ENCODE measurements at places on chromosomes 5 and 9. TPM values are rescaled to one million over a fixed set of nuclear protein-coding genes. Genes with fewer than 3 reads are reported as not detected.

DNA sequence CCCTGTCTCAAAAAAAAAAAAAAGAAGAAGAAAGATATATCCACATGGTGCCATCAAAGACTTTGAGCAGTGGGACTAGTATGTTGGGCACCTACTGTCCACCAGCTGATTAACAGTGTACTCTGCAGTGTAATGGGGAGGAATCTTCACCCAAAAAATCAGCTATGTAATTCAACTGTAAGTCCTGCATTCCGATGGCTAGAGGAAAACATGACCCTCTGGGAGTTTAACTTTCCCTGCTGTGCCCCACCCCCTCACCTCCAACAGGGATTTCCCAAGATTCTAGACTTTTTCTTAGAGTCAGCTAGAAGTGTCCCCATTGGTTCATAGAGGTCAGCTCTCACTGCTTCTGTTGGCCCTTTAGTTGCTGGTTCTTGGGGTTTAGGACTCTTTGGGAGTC, 221.2 kb upstream of the CLINT1 start:
- no peak overlapping the region for H3K4me3 ChIP-seq
- peak; percentile 76 for DNase-seq
- no peaks in the 10 kb centered on the region for H3K4me1 ChIP-seq
- H3K27me3 ChIP-seq: no peaks in the 10 kb centered on the region
- no peaks in the 10 kb centered on the region for H3K36me3 ChIP-seq

The RCL1 gene
- total RNA-seq: 14.3 TPM

The TNFSF8 gene
- not detected for total RNA-seq

DNA sequence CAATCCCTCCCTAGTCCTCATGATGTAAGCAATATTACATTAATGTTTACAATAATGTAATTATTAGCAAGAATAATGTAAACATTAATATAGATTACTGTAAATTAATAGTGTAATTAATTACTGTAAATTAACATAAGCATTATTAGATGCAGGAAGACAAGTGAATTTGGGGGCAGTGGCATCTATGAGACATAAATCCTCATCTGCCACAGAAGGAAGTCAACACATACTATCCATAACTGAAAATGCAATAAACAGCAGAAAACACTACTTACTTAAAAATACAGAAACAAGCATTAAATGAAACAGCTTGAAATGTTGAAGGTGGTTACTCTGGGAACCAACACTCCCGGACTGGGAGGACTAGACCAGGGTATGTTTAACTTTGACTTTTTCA, 685 bp upstream of the NIPSNAP3A start:
- peaks cover 6% of the 10 kb centered on the region for H3K36me3 ChIP-seq
- no peak overlapping the region for H3K27ac ChIP-seq
- peaks cover 5% of the 10 kb centered on the region for H3K27me3 ChIP-seq

DNA sequence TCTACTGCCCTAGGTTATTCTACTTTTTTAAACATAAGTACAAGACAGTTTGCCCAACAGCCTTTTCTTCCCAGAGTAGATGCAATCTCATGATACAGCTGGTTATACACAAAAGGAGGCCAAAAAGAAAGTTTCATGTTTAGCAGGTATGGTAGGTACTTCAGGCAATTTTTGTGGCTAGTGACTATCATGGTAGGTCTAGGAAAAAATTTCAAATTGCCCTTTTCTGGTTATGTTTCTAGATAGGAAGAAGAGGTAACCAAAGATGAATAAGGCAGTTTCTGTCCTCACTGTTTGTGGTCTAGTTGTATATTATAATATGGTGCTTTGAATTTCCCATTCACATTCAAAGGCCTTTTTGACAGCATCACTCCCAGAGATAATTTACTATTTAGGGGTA, 19.7 kb downstream of the MEGF9 start:
- DNase-seq: no peak
- peaks cover 14% of the 10 kb centered on the region for H3K4me1 ChIP-seq
- H3K36me3 ChIP-seq: no peaks in the 10 kb centered on the region
- H3K27me3 ChIP-seq: peaks cover 75% of the 10 kb centered on the region

DNA sequence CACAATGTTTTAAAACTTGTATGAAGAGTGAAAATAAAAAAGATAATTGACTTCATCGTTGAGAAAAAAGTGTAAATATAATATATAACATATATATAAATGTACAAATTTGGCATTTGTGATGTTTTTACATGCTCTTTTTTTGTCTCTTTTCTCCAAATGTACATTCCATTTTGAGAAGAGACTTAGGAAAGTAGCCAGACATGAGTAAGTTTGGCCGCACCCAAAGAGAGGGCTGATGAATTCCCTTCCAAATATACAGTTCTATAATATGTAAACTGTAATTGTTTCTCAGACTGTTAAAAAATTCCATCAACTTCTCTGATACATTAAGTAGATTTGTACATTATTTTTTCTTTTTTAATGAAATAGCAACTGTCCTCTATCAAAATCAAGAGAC, 193.2 kb upstream of the MAP3K1 start:
- no peaks in the 10 kb centered on the region for H3K27me3 ChIP-seq
- H3K36me3 ChIP-seq: no peaks in the 10 kb centered on the region
- no peak overlapping the region for H3K4me3 ChIP-seq
- no peak overlapping the region for H3K27ac ChIP-seq

DNA sequence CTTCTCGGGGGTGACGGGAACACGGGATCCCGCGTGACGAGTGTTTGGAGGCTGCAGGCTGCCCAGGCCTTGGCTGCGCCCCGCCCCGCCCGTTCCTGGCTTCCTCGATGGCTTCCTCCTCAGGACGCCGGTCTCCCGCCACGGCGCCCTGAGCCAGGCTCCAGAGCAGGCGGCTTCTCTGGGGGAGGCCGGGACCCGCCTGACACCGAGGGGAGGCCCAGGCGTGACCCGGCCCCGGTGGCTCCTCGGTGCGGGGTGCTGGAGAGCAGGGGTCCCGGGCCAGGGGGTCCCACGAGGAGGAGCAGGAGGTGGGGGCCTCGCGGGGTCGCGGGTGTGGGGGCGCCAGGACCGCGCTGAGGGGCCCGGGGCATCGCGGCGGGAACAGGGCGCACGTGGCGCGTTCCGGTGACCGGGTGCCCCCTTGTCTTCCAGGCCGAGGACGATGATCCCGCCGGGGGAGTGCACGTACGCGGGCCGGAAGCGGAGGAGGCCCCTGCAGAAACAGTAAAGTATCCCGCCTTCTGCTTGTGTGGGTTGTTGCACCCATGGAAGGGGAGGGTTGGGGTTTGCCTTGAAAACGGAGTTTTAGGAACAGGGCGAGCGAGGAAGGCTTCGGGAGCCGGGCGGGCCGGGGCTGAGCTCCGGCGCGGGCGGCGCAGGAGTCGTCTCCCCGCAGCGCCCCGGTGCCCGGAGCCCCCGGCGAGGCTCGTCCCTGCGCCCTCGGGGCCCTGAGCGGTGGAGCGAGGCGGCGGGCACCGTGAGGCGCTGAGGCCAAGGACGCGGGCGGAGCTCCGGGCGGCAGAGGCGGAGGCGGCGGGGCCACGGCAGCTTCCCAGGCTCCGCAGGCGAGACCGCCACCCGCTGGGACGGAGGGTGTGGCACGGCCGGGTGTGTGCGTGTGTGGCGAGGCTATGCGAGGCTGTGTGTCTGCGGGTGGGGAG, 22.2 kb downstream of the AHRR start:
- H3K4me1 ChIP-seq: no peaks in the 10 kb centered on the region
- peak; percentile 83 for DNase-seq
- H3K27me3 ChIP-seq: peaks cover 18% of the 10 kb centered on the region
- H3K27ac ChIP-seq: no peak overlapping the region
- no peak overlapping the region for H3K4me3 ChIP-seq
- no peaks in the 10 kb centered on the region for H3K36me3 ChIP-seq

DNA sequence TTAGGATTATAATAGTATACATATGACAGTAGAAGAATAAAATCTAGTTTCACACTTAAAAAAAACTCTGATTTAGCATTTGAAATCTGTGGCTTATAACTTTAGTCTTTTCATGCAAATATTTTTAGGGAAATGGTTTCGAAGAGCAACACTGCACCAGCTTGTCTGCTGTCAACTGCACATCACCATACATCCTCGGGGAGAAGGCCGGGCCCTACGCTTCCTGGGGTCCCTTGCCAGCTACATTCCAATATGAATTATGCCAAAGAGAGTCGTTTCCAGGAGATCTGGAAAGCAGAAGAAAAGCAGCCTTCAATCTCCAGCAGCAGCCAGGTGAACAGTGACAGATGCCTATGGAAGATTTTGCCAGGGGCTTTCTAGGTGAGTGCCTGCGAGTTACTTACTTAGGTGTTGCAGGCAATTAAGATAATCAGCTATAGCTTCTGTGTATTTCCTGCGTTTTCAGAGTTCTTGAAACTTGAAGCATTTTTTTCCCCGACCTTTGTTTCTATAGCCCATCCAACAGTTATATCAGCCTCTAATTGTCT, 166.8 kb downstream of the TRPM3 start:
- peak overlapping the region; percentile 31 for H3K4me3 ChIP-seq
- no peaks in the 10 kb centered on the region for H3K36me3 ChIP-seq
- no peak overlapping the region for H3K27ac ChIP-seq

- peaks cover 33% of the 10 kb centered on the region for H3K4me1 ChIP-seq
- H3K36me3 ChIP-seq: no peaks in the 10 kb centered on the region
- no peak overlapping the region for H3K27ac ChIP-seq
- H3K4me3 ChIP-seq: no peak overlapping the region
Observed at GRCh38 chr5:111856876-111857466, 100.0 kb upstream of the NREP start.

GRCh38 chr9:34646211-34647083, at the start of gene GALT:
Gene GALT, plus strand, starts transcription at chr9:34646675. Its CDS starts 30 bp downstream, at chr9:34646705.
- H3K4me1 ChIP-seq: peaks cover 14% of the 10 kb centered on the region
- H3K4me3 ChIP-seq: peak within 1 kb of the TSS; percentile 87
- H3K27ac ChIP-seq: peak within 1 kb of the TSS; percentile 62
- peaks cover 28% of the 10 kb centered on the region for H3K36me3 ChIP-seq

- no peaks in the 10 kb centered on the region for H3K27me3 ChIP-seq
- no peak overlapping the region for H3K4me3 ChIP-seq
- H3K36me3 ChIP-seq: peaks cover 5% of the 10 kb centered on the region
- no peak overlapping the region for H3K27ac ChIP-seq
- peaks cover 9% of the 10 kb centered on the region for H3K4me1 ChIP-seq
Observed at GRCh38 chr9:126423142-126423915, 96.7 kb downstream of the MVB12B start.

GRCh38 chr5:107153283-107153682, 517.5 kb downstream of the EFNA5 start:
- H3K27me3 ChIP-seq: no peaks in the 10 kb centered on the region
- no peak for DNase-seq
- H3K4me3 ChIP-seq: no peak overlapping the region

GRCh38 chr9:133538851-133539833, 4.6 kb downstream of the ADAMTSL2 start:
- H3K27me3 ChIP-seq: peaks cover 1% of the 10 kb centered on the region
- no peaks in the 10 kb centered on the region for H3K36me3 ChIP-seq
- no peaks in the 10 kb centered on the region for H3K4me1 ChIP-seq
- H3K27ac ChIP-seq: no peak overlapping the region
- no peak overlapping the region for H3K4me3 ChIP-seq
- DNase-seq: no peak

DNA sequence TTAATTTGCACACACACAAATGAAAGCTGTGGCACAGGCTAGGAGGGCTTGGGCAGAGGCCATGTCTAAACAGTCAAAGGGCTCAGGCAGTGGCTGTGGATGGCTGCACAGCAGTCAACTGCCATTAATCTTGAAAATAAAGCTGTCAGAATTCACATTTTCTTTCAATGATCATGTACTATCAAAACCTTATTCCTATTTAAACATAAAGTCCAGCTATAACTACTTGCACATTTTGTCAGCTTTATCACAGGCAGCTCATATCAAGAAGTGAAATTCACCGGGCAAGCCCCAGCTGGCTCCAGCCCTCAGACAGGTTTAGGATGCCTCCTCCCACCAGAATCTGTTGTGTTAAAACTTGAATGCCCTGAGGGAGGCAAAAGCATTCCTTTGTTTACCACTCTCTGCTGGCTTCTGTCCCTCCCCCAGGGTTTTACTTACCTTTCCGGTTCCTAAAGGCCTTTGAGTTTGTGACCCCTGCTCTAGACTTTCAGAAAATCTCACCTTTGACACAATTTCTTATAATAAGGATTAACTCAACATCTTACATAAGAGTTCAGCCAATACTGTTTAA, 54.9 kb upstream of the GRAMD2B start:
- no peaks in the 10 kb centered on the region for H3K27me3 ChIP-seq
- H3K4me3 ChIP-seq: no peak overlapping the region
- peaks cover 6% of the 10 kb centered on the region for H3K4me1 ChIP-seq

DNA sequence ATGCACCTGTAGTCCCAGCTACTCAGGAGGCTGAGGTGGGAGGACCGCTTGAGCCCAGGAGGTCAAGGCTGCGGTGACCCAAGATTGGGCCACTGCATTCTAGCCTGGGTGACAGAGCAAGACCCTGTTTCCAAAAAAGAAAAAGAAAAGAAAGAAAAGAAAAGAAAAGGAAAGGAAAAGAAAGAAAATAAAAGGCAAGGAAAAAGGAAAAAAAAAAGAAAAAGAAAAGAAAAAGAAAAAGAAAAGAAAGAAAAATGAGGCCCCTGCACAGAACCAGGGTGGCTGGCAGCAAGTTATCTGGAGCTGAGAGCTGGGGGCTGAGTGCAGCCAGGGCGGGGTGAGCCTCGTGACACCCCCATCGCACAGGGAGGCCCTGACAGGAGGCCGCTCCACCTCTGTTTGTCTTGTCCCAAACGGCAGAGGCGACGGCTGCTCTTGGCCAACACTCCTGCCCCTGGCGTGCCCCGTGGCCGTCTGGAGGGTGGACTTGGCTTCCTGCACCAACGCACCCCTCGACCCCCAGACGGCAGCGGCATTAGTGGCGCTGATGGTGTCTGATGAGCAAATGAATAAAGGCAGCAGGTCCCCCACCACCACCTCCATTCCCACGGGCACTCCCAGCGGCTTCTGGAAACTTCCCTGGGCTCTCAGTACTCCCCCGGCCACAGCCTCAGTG, 16.7 kb downstream of the EXD3 start:
- H3K4me3 ChIP-seq: no peak overlapping the region
- no peaks in the 10 kb centered on the region for H3K36me3 ChIP-seq
- no peaks in the 10 kb centered on the region for H3K27me3 ChIP-seq
- no peak overlapping the region for H3K27ac ChIP-seq
- no peak for DNase-seq
- no peaks in the 10 kb centered on the region for H3K4me1 ChIP-seq

The CTNND2 gene
- total RNA-seq: 6.5 TPM

DNA sequence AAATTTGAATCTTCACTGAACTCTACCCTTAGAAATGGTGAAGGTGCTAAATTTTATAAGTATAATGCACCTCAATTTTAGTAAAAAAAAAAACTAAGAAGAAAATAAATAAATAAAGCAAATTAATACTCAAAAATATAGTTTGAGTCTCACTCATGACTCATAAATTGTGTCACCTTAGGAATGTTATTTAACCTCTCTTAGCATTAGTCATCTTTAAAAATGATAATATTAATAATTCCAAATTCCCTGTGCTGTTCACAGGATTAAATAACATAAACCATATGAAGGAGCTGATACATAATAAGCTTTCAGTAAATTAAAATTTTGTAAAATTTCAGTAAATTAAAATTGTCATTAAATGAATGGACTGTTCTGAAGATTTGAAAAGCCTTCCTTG, 339.8 kb upstream of the RGMB start:
- no peaks in the 10 kb centered on the region for H3K4me1 ChIP-seq
- no peaks in the 10 kb centered on the region for H3K27me3 ChIP-seq
- peaks cover 9% of the 10 kb centered on the region for H3K36me3 ChIP-seq
- no peak overlapping the region for H3K27ac ChIP-seq

Data from endodermal cell (in vitro differentiated cells).